ENCODE measurements at places on chromosomes 1 and 21.

DNA sequence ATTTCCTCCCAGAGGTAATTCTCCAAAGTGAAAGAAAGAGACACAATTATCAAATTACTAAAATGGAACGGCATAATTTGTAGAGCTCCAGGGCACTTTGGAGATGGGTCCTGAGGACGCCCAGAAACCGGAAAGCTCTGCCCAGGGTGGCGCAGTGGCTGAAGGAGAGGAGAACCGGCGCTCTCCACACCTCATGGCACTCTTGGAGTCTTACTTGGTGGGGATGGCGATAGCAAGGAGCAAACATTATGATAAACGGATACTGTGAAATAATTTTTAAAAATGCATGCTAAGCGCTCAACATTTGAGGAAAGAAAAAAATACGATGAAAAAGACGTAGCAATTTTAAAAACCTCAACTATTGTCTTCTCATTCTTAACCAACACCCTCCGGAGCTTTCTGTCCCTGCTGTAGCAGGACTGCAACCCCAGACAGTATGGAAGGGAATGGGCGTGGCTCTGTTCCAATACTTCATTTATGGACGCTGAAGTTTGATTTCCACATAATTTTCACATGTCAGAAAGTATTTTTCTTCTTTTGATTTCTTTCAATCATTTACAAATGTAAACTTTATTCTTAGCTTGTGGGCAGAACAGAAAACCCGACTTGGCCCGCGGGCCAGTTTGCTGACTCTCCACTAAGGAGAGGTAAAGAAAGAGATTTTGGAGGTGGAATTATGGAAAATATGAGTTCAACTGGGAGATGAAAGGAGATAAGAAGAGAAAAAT lies 1.1 kb downstream of the S100A11 start:
- no peak for DNase-seq

DNA sequence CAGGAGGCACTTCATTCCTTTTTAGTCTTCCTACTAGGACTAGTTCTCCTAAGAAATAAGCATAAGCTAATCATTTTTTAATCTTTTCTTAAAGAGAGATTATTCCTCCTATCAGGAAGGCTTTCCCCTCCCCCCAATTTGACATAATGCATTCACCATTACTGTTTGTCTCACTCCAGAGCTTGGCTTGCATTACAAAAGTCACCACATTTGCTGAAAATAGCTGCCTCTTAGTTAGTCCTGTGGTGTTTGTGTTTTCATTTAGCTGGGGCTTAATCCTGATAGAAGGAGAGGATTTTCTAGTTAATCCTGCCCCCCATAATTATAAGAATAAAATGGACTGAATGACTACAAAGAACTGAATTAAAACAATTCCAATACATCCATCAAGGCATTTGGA lies 307.1 kb upstream of the RRP15 start:
- no peak for DNase-seq

DNA sequence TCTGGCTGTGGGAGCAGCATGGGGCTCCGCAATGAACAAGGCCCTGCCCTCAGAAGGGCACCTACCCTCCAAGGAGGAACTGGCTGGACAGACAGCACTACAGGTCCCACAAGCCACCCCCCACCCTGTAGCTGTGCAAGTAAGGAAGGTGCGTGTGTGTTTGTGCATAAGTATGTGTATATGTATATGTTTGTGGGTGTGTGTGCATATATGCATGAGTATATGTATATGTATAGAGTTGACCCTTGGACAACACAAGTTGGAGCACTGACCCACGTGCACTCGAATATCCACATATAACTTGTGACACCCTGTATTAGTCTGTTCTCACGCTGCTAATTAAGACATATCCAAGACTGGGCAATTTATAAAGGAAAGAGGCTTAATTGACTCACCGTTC lies 22.6 kb upstream of the TENT5C start:
- DNase-seq: no peak

GRCh38 chr1:202283379-202283844 lies 58.3 kb downstream of the UBE2T start:
- no peak for DNase-seq

Measured in non-pigmented ciliary epithelial cell (primary cell).